ENCODE measurements at places on chromosomes 13 and 19. TPM values are rescaled to one million over a fixed set of nuclear protein-coding genes. Genes with fewer than 3 reads are reported as not detected.

DNA sequence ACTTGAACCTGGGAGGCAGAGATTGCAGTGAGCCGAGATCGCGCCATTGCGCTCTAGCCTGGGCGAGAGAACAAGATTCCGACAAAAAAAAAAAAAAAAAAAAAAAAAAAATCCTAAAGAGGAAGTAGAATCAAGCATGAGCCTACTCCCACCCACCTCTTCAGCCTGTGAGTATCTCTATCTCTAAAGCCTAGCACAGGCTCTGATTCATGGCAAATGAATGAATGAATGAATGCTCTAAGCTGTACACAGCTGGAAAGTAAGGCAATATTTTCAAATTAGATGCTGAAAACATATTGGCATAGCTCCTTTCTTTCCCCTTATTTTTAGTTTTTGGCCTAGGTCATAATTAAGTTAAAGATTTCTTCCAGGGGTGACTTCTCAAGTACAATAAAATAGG is 35.7 kb upstream of the FAM216B start:
- no peaks in the 10 kb centered on the region for H3K36me3 ChIP-seq
- no peak overlapping the region for H3K27ac ChIP-seq
- H3K4me3 ChIP-seq, result no peak overlapping the region

DNA sequence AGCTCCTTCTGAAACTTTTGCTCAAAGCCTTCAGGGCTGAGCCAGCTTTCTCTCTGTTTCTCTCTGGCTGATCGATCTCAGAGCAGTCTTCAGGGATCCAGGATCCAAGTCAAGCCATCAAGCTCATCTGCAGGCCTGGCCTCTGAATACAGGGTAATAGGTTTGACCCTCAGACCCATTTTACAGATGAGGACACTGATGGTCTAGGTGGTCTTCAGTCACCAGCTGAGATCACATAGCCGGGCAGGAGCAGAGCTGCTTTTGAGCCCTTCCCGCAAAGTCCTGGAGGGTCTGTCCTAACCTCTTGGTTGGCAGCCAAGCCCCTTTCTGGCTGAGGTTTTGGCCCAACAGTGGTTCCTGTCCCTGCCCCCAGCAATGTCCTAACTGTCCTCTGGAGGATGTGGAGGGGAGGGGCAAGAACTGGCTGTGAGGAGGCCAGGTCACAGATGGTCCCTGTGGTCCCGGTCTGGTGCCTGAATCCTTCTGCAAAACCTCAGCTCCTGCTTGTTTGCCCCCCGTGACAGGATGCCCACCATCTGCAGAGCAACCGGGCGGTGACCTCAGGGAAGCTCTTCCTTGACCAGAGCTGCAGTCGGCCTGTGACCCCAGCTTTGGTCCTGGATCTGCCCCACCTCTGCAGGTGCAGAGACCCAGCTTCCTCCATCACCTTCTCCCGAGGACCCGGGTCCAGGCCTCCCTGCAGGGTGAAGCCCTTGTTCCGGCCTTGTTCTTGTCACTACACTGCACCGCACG is 5.8 kb upstream of the PEAK3 start:
- no peaks in the 10 kb centered on the region for H3K4me1 ChIP-seq
- no peak for DNase-seq

The CEACAM16 gene
- not detected for total RNA-seq

The CCDC8 gene
- 0.10 TPM for total RNA-seq

- no peak overlapping the region for H3K27ac ChIP-seq
- H3K27me3 ChIP-seq, result no peaks in the 10 kb centered on the region
- H3K4me1 ChIP-seq, result peaks cover 16% of the 10 kb centered on the region
- H3K36me3 ChIP-seq, result no peaks in the 10 kb centered on the region
- no peak overlapping the region for H3K4me3 ChIP-seq
Measured at GRCh38 chr13:112940236-112940635, 28.8 kb upstream of the MCF2L start.

DNA sequence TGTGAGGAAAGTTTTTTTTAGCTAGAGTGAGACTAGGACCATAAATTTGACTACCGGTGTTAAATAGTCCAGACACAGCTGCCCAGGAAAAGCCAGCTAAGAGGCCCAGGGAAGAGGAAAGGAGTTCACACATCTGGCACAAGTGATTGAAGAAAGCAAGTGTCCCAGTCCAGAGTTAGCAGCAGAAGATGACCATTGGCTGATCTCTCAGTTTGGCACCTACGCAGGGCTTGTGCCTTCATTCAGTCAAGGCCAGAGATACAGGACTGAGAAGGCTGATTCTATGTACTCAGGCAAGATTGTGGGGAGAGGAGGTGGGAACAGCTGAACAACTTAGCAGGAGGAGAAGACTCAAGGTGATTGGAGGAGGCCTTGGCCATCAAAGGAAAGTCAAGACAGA is 575.0 kb upstream of the KLF12 start:
- H3K36me3 ChIP-seq, result no peaks in the 10 kb centered on the region
- H3K27ac ChIP-seq, result no peak overlapping the region
- H3K4me3 ChIP-seq, result no peak overlapping the region
